CD4-positive, alpha-beta T cell (primary cell): ENCODE measurements at places on chromosomes 16 and 17. TPM values are rescaled to one million over a fixed set of nuclear protein-coding genes. Genes with fewer than 3 reads are reported as not detected.

The CACNA1G gene
- total RNA-seq = not detected

- no peak overlapping the region for H3K27ac ChIP-seq
- H3K4me3 ChIP-seq = no peak overlapping the region
- no peaks in the 10 kb centered on the region for H3K4me1 ChIP-seq
- DNase-seq = no peak
- no peaks in the 10 kb centered on the region for H3K27me3 ChIP-seq
- no peaks in the 10 kb centered on the region for H3K36me3 ChIP-seq
These were observed 64.2 kb upstream of the DOC2B start for GRCh38 chr17:245611-246010.

The PRCD gene
- not detected for total RNA-seq

The EPN3 gene
- total RNA-seq = not detected

DNA sequence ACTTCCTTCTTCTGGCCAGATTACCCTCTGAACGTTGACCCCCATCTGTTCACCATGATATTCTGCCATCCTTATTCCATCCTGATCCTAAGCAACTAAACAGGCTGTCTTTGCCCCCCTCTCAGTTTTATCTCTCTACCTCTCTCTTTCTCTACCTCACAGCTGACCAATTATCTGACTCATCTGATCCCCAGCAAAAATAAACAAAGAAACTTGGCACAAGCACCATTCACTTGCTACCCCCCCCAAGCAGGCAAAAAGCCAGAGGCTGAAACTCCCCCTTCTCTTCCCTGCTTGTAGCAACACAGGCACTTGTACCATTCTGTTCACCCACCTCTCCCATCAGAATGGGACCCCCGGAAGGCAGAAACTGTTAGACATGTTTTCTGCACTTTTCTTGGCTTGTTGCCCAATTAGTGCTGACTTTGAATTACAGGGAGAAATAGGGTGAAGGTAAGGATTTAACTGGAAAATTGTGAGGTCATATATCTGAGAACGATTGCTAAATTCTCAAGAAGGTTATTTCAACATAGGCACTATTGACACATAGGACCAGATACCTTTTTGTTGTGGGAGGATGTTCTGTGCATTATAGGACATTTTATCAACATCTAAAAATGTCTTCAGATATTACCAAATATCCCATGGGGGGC is 163.2 kb downstream of the TOX3 start:
- H3K36me3 ChIP-seq = no peaks in the 10 kb centered on the region
- no peak overlapping the region for H3K27ac ChIP-seq
- H3K4me1 ChIP-seq = no peaks in the 10 kb centered on the region
- no peaks in the 10 kb centered on the region for H3K27me3 ChIP-seq

- no peak overlapping the region for H3K4me3 ChIP-seq
- DNase-seq = no peak
- no peak overlapping the region for H3K27ac ChIP-seq
- peaks cover 22% of the 10 kb centered on the region for H3K4me1 ChIP-seq
- peaks cover 23% of the 10 kb centered on the region for H3K36me3 ChIP-seq
- no peaks in the 10 kb centered on the region for H3K27me3 ChIP-seq
These were observed 13.8 kb downstream of the DNAAF8 start for GRCh38 chr16:4747906-4748681.

The HOXB9 gene
- not detected for total RNA-seq

DNA sequence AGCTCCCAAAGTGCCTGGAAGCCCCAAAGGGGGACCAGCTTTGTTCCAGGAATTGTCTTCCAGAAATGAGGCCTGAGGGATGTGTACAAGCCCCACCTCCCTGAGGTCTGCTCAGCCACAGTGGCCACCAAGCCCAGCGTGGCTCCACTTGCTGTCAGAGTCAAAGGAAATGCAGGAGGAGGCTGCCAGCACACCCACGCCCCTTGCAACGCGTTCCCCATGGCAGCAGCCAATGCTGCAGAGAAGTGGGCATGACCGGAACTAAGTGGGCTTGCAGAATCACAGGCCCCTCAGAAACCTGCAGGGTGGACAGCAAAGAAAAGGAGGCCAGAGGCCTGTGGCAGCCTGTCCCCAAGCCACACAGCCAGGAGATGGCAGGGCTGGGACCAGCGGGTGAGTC is 320.8 kb downstream of the FOXL1 start:
- H3K27ac ChIP-seq = no peak overlapping the region
- H3K36me3 ChIP-seq = no peaks in the 10 kb centered on the region
- H3K27me3 ChIP-seq = no peaks in the 10 kb centered on the region
- no peak overlapping the region for H3K4me3 ChIP-seq
- H3K4me1 ChIP-seq = no peaks in the 10 kb centered on the region

- no peak overlapping the region for H3K27ac ChIP-seq
- H3K4me3 ChIP-seq = no peak overlapping the region
- no peak for DNase-seq
- peaks cover 71% of the 10 kb centered on the region for H3K36me3 ChIP-seq
These were observed 15.0 kb upstream of the C16orf95 start for GRCh38 chr16:87332150-87332549.

- H3K27ac ChIP-seq = no peak overlapping the region
- H3K4me1 ChIP-seq = no peaks in the 10 kb centered on the region
- no peaks in the 10 kb centered on the region for H3K27me3 ChIP-seq
- H3K4me3 ChIP-seq = no peak overlapping the region
These were observed 21.5 kb downstream of the SRP68 start for GRCh38 chr17:76050538-76051467.

GRCh38 chr16:19228052-19228451 is 57.5 kb upstream of the CLEC19A start:
- no peak overlapping the region for H3K27ac ChIP-seq
- no peak overlapping the region for H3K4me3 ChIP-seq
- no peaks in the 10 kb centered on the region for H3K36me3 ChIP-seq
- no peaks in the 10 kb centered on the region for H3K4me1 ChIP-seq

- no peaks in the 10 kb centered on the region for H3K27me3 ChIP-seq
- H3K4me1 ChIP-seq = peaks cover 93% of the 10 kb centered on the region
- no peak overlapping the region for H3K4me3 ChIP-seq
- peaks cover 19% of the 10 kb centered on the region for H3K36me3 ChIP-seq
- no peak for DNase-seq
- no peak overlapping the region for H3K27ac ChIP-seq
These were observed 15.2 kb downstream of the PIEZO1 start for GRCh38 chr16:88769617-88770460.

The DNAJC7 gene
- 140 TPM for total RNA-seq

The P2RX5 gene
- 14.3 TPM for total RNA-seq

DNA sequence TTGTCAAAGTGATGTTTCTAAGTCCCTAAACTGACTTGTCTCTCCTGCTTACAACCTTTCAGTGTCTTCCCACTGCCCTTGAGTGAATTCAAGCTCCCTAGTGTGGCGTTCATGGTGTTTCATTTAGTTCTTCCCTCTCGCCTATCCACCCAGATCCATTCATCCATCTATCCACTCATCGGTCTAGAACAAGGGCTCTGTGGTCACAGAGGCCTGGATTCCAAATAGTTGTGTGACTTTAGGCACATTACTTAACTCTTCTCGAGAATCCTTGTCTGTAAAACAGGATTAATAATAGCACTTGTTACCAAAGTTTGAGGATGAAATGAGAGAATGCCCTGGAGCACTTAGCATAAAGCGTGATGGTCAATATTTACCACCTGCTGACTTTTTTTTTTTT is 870 bp upstream of the TAC4 start:
- no peak overlapping the region for H3K27ac ChIP-seq
- no peak overlapping the region for H3K4me3 ChIP-seq
- no peak for DNase-seq
- peaks cover 30% of the 10 kb centered on the region for H3K4me1 ChIP-seq
- peaks cover 2% of the 10 kb centered on the region for H3K36me3 ChIP-seq

GRCh38 chr17:12580640-12581039 is 85.0 kb upstream of the MYOCD start:
- no peak overlapping the region for H3K4me3 ChIP-seq
- no peaks in the 10 kb centered on the region for H3K4me1 ChIP-seq
- no peaks in the 10 kb centered on the region for H3K36me3 ChIP-seq
- DNase-seq = no peak

GRCh38 chr16:3656491-3657468 is 2.3 kb downstream of the DNASE1 start:
- H3K27ac ChIP-seq = no peak overlapping the region
- no peak overlapping the region for H3K4me3 ChIP-seq
- H3K27me3 ChIP-seq = no peaks in the 10 kb centered on the region
- peaks cover 58% of the 10 kb centered on the region for H3K36me3 ChIP-seq
- no peak for DNase-seq

DNA sequence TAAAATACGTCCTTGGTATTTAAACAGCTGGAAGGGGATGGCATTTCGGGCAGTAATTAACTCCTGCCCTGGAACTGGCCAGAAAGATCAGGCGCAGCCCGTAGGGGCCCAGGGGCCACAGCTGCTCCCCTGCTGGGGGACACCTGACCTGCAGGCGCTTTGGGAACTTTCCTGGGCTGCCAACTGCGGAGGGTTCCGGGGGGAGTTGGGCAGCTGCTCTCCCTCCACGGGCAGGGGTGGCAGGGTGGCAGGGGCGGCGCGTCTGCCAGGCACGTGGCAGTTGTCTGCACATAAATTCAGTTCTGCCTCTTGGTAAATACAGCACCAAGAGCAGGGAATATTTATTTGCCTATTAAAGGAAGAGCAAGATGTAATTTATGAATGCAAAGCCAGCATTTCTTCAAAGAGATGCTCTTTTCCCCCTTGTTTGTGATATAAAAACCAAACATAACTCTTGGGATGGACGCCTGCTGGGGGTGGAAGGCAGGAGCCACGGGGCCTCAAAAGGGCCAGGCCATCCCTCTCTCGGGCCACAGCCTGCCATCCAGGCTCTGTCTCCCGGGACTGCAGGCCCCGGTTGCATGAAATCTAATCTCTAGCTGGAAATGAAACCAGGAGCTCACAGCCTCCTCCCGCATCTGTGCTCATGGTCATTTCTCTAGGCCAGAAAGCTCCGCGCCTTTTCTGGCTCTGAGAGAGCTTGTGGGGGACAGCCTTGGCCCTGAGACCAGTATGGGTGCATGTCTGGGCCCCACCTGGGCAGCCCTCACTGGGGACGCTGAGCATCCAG is 29.9 kb upstream of the CHMP6 start:
- H3K27me3 ChIP-seq = no peaks in the 10 kb centered on the region
- no peak for DNase-seq
- no peaks in the 10 kb centered on the region for H3K4me1 ChIP-seq
- H3K36me3 ChIP-seq = peaks cover 14% of the 10 kb centered on the region

DNA sequence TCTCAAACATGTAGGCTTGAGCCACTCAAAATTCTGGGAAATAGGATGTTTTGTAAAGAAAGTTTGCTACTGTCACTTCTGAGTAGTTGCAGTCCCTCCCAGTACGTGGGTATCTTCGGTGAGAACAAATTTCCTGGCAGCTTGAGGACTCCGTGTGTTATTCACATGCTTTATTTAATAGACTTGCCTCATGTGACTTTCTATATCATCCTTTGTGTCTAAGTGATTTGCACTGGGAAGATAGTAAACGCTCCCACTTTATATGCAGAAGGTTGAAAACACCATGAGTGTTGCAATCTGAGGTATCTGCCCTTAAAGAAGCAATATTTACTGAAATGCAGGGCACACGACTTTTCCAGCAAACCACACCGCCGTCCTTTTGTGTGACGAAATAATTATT is 643.7 kb downstream of the MAF start:
- no peaks in the 10 kb centered on the region for H3K27me3 ChIP-seq
- no peak overlapping the region for H3K4me3 ChIP-seq
- H3K4me1 ChIP-seq = no peaks in the 10 kb centered on the region

GRCh38 chr17:46964315-46965265 is 14.5 kb downstream of the RPRML start:
- DNase-seq = no peak
- H3K27me3 ChIP-seq = peaks cover 4% of the 10 kb centered on the region
- no peak overlapping the region for H3K27ac ChIP-seq
- peaks cover 4% of the 10 kb centered on the region for H3K36me3 ChIP-seq

The KRT27 gene
- not detected for total RNA-seq

DNA sequence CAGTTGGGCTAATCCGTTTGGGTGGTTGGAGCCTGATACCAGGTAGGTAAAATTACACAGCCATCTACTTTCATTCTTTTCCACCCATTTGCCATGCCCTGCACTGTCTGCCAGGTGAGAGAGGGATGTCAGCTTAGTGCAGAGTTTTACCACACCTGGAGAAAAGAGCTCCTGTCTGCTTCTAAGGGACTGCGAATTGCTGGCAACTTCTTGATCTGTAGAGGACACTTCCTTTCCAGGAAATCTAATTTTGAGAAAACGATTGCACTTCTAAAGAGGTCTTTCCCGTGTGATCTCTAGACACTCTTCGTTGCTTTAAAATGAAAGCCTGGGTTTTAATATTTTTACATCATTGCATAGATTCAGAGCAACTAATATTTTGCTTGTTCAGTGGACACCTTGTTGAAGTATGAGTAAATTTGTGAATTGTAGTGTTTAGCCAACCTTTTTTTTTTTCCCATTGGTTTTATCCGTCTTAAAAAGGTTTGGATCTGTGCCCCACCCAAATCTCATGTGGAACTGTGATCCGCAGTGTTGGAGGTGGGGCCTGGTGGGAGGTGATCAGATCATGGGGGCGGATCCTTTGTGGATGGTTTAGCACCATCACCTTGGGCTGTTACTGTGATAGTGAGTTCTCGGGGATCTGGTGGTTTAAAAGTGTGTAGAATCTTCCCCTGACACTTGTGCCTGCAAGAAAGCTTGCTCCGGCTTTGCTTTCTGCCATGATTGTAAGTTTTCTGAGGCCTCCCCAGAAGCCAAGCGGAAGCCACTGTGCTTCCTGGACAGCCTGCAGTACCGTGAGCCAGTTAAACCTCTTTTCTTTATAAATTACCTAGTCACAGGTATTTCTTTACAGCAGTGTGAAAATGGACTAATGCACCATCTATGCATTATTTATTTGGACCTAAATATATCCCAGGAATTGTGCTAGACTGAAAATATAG is 104.6 kb downstream of the PRKCA start:
- DNase-seq = no peak
- no peaks in the 10 kb centered on the region for H3K27me3 ChIP-seq
- H3K36me3 ChIP-seq = no peaks in the 10 kb centered on the region
- peak overlapping the region; percentile 15 for H3K4me3 ChIP-seq
- H3K4me1 ChIP-seq = peaks cover 41% of the 10 kb centered on the region
- peak overlapping the region; percentile 24 for H3K27ac ChIP-seq

- no peak for DNase-seq
- no peaks in the 10 kb centered on the region for H3K27me3 ChIP-seq
- no peak overlapping the region for H3K4me3 ChIP-seq
These were observed 232.3 kb downstream of the KATNIP start for GRCh38 chr16:27781981-27782880.

The ABCC11 gene
- 0.08 TPM for total RNA-seq

GRCh38 chr17:64546716-64547115 is 39.9 kb downstream of the CEP95 start:
- H3K27me3 ChIP-seq = no peaks in the 10 kb centered on the region
- peaks cover 51% of the 10 kb centered on the region for H3K36me3 ChIP-seq
- DNase-seq = no peak
- no peak overlapping the region for H3K27ac ChIP-seq

The EVPLL gene
- total RNA-seq = not detected

DNA sequence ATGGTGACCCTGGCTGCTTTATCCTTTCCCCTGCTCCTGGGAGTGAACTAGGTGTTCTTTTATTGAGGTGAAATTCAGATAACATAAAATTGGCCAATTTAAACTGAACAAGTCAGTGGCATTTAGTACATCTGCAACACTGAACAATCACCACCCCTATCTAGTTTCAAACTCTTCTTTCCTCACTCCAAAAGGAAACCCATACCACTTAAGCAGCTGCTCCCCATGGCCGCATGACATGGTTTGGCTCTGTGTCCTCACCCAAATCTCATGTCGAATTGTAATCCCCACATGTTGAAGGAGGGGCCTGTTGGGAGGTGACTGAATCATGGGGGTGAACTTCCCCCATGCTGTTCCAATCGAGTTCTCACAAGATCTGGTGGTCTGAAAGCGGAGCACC is 154.1 kb downstream of the STX8 start:
- no peak overlapping the region for H3K4me3 ChIP-seq
- no peaks in the 10 kb centered on the region for H3K27me3 ChIP-seq
- no peak for DNase-seq
- no peak overlapping the region for H3K27ac ChIP-seq

The FTSJ3 gene
- 51.1 TPM for total RNA-seq

The CBX2 gene
- total RNA-seq = not detected
